ENCODE measurements at places on chromosomes 3 and 15. TPM values are rescaled to one million over a fixed set of nuclear protein-coding genes. Genes with fewer than 3 reads are reported as not detected.

GRCh38 chr3:37571269-37571668 lies 290.4 kb upstream of the CTDSPL start:
- DNase-seq, result no peak

The PCNP gene
- 106 TPM for total RNA-seq

DNA sequence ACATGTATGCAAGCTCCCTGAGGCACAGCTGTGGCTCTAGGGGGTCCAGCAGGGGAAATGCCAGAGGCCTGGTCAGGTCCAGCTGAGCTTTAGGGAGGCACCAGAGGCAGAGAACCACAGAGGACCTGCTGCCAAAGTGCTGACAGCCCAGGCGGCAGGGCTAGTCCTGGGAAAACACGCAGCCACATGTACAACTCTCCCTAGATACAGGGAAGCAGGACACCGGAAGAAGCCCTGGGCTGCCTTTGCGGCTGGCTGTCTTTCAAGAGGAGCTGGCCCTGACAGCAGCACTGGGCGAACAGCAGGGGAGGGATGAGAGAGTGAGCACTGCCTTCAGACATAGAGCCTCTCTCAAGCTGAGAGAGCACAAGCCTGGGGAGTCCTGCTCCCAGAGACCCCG lies 40.7 kb downstream of the RFT1 start:
- DNase-seq, result no peak

DNA sequence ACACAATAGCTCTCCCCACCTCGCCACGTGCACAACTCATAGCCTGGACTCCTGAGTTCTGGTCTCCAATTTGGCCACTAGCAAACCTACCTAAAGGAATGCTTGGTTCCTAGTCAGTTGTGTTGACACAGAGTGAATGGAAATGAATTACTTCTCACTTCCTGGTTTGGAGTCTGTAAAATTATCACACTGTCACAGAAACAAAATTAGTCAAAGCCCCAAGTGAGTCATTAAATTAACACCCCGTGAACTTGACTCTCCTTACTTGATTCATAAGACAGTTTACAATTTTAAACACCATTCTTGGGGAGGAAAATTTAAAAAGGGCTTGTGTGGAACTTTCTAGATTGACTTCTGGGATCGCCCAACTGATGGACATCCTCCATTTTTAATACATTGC lies 276.2 kb upstream of the CTNNB1 start:
- no peak for DNase-seq

- DNase-seq, result no peak
These were observed 8.9 kb upstream of the CMTM8 start for GRCh38 chr3:32229565-32229964.

The NECTIN3 gene
- total RNA-seq, result 22.9 TPM

The CLRN1 gene
- total RNA-seq, result not detected
